ENCODE measurements at places on chromosomes 11 and 22. TPM values are rescaled to one million over a fixed set of nuclear protein-coding genes. Genes with fewer than 3 reads are reported as not detected.

MN1 gene
- 8.4 TPM for polyA plus RNA-seq

CRYBB2 gene
- 0.36 TPM for polyA plus RNA-seq

- no peak for DNase-seq
These were observed 74.1 kb downstream of the COMMD9 start for GRCh38 chr11:36214976-36215692.

- no peak for DNase-seq
These were observed 68.3 kb downstream of the SPECC1L start for GRCh38 chr22:24338726-24339451.

- DNase-seq: no peak
These were observed 18.5 kb upstream of the OR8G1 start for GRCh38 chr11:124222407-124222806.
